ENCODE measurements at places on chromosomes 13 and 19. TPM values are rescaled to one million over a fixed set of nuclear protein-coding genes. Genes with fewer than 3 reads are reported as not detected.
A peak's percentile ranks its signal among the peaks of the same experiment; 100 is the strongest.

DNA sequence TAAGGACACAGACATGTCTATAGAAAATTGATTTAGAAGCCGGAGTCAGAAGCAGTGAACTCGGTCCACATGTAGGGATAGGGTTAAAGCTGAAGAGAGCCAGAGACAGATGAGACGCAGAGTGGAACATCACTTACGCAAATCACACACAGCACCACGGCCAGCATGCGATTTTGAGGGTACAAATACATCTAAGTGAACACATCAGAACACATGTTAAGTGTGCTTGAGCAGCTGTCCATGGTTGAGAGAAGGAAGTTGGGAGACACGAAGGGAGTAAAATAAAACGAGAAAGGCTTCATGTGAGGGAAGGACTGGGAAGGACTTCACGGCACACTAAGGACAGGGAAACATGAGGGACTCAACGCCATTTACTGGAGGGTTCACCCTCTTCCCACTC lies 25.4 kb upstream of the SIGLEC11 start:
- peaks cover 49% of the 10 kb centered on the region for H3K36me3 ChIP-seq
- DNase-seq, result no peak
- peaks cover 12% of the 10 kb centered on the region for H3K4me1 ChIP-seq
- H3K27me3 ChIP-seq, result no peaks in the 10 kb centered on the region
- no peak overlapping the region for H3K4me3 ChIP-seq

DNA sequence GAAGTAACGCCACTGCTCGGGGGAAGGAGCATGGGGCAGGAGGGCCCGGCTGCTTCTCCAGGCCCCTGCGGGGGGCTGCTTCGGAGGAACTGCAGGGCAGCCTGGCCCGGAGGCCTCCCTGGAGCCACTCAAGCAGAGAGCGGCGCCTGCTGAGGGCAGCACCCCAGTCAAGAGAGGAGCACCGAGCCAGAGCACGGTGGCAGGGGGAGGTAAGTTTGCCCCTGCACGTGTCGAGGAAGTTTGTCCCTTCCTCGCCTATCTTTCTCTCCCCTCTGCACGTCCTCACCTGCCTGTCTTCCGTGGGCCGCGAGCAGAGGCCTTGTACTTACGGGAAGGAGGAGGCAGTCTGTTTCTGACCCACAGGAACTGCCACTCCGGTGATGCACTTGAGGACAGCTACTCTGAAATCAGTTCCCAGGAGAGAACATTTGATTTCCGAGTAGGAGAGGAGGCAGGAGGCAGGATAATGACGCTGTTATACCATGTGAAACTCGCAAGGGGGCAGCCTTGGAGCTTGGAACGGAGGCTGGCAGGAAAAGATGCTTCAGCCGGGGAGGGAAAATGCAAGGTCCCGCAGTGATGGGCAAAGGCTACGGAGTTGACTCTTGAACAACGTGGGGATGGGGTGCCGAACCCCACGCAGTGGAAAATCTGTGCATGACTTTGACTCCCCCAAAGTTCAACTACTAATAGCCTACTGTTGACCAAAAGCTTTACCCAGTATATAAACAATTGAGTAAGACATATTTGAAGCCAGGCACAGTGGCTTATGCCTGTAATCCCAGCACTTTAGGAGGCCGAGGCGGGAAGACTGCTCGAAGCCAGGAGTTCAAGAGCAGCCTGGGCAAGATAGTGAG lies 5.0 kb downstream of the FFAR1 start:
- H3K36me3 ChIP-seq, result no peaks in the 10 kb centered on the region
- H3K4me3 ChIP-seq, result no peak overlapping the region
- peak overlapping the region; percentile 71 for H3K27ac ChIP-seq
- no peaks in the 10 kb centered on the region for H3K27me3 ChIP-seq
- H3K4me1 ChIP-seq, result peaks cover 23% of the 10 kb centered on the region

GRCh38 chr13:66995203-66995611 lies 234.9 kb downstream of the PCDH9 start:
- no peaks in the 10 kb centered on the region for H3K27me3 ChIP-seq
- H3K4me3 ChIP-seq, result no peak overlapping the region
- DNase-seq, result no peak
- H3K27ac ChIP-seq, result no peak overlapping the region
- no peaks in the 10 kb centered on the region for H3K36me3 ChIP-seq
- no peaks in the 10 kb centered on the region for H3K4me1 ChIP-seq

- no peak overlapping the region for H3K4me3 ChIP-seq
- H3K27me3 ChIP-seq, result peaks cover 10% of the 10 kb centered on the region
- H3K36me3 ChIP-seq, result no peaks in the 10 kb centered on the region
- no peaks in the 10 kb centered on the region for H3K4me1 ChIP-seq
Measured at GRCh38 chr13:113787694-113788093, 28.7 kb downstream of the TMEM255B start.

GRCh38 chr19:33444562-33445441 lies 71.3 kb downstream of the CEBPG start:
- H3K4me3 ChIP-seq, result no peak overlapping the region
- H3K4me1 ChIP-seq, result no peaks in the 10 kb centered on the region
- H3K27ac ChIP-seq, result no peak overlapping the region
- no peaks in the 10 kb centered on the region for H3K27me3 ChIP-seq

DNA sequence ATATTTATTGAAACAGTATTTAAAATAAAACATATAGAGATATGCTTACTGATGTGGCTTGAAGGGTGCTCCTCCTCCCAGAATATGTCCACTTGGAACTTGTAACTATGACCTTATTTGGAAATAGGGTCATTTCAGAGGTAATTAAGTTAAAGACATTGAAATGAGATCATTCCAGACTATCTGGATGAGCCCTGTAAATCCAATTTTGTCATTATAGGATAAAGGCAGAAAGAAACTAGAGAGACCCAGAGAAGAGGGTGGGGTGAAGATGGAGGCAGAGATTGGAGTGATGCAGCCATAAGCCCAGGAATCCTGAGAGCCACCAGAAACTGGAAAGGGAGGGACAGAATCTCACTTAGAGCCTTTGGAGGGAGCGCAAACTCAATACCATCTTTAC lies 243.2 kb downstream of the OXGR1 start:
- DNase-seq, result no peak
- no peak overlapping the region for H3K27ac ChIP-seq
- no peaks in the 10 kb centered on the region for H3K27me3 ChIP-seq
- no peak overlapping the region for H3K4me3 ChIP-seq
- no peaks in the 10 kb centered on the region for H3K36me3 ChIP-seq

DNA sequence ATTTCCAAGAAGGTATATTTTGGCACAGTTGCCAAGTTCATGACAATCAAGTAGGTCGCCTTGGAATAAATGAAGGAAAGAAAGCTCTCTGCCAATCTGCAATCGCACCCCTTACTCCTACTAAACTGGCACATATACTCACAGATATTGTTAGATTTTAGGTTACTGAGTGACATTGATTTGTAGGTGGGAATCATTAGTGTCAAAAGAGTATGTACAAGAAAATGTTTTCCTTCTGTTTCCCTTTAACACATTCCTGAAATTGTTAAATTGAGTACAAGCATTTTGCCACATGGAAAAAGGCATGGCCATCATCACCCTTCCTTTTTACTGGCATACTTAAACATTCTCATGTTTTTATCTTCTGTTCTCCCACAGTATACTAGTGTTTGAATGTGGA lies 2868.3 kb upstream of the PCDH20 start:
- H3K4me1 ChIP-seq, result no peaks in the 10 kb centered on the region
- no peak overlapping the region for H3K27ac ChIP-seq
- DNase-seq, result no peak
- H3K27me3 ChIP-seq, result no peaks in the 10 kb centered on the region
- H3K36me3 ChIP-seq, result no peaks in the 10 kb centered on the region

GRCh38 chr13:114103801-114104654 lies 28.4 kb downstream of the RASA3 start:
- H3K27ac ChIP-seq, result no peak overlapping the region
- H3K4me3 ChIP-seq, result no peak overlapping the region

- DNase-seq, result no peak
- H3K27ac ChIP-seq, result peak overlapping the region; percentile 99
- H3K4me1 ChIP-seq, result peaks cover 40% of the 10 kb centered on the region
- H3K27me3 ChIP-seq, result peaks cover 2% of the 10 kb centered on the region
- peaks cover 26% of the 10 kb centered on the region for H3K36me3 ChIP-seq
- H3K4me3 ChIP-seq, result peak overlapping the region; percentile 85
Measured at GRCh38 chr19:34172661-34173192, 423 bp downstream of the LSM14A start.

- peaks cover 9% of the 10 kb centered on the region for H3K27me3 ChIP-seq
- peaks cover 3% of the 10 kb centered on the region for H3K4me1 ChIP-seq
Measured at GRCh38 chr19:6876748-6877147, 10.6 kb upstream of the ADGRE1 start.

GRCh38 chr13:51015973-51016372 lies 95.1 kb downstream of the C13orf42 start:
- no peak overlapping the region for H3K4me3 ChIP-seq
- H3K27me3 ChIP-seq, result peaks cover 9% of the 10 kb centered on the region

GRCh38 chr19:55809381-55810058 lies 22.3 kb downstream of the NLRP11 start:
- H3K4me3 ChIP-seq, result no peak overlapping the region
- no peak overlapping the region for H3K27ac ChIP-seq
- no peaks in the 10 kb centered on the region for H3K36me3 ChIP-seq
- H3K27me3 ChIP-seq, result no peaks in the 10 kb centered on the region

DNA sequence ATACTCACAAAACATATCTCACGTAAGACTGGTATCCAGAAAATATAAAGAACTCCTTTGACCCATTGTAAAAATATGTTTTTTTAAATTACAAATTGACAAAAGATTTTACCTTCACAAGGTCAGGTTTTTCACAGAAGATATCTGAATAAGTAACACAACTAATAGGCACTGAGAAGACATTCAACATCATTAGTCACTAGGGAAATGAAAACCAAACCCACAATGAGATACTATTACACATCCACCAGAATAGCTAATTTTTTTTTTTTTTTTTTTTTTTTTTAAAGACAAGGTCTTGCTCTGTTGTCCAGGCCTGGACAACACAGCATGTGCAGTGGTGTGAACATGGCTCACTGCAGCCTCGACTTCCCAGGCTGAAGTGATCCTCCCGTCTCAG lies 157.5 kb downstream of the MIPEP start:
- no peak overlapping the region for H3K27ac ChIP-seq
- peaks cover 1% of the 10 kb centered on the region for H3K4me1 ChIP-seq
- H3K36me3 ChIP-seq, result no peaks in the 10 kb centered on the region
- H3K27me3 ChIP-seq, result no peaks in the 10 kb centered on the region
- no peak overlapping the region for H3K4me3 ChIP-seq
- DNase-seq, result no peak

- H3K4me1 ChIP-seq, result no peaks in the 10 kb centered on the region
- H3K4me3 ChIP-seq, result no peak overlapping the region
- H3K36me3 ChIP-seq, result peaks cover 4% of the 10 kb centered on the region
- no peak for DNase-seq
- H3K27me3 ChIP-seq, result no peaks in the 10 kb centered on the region
Measured at GRCh38 chr19:5025027-5025426, 56.1 kb downstream of the KDM4B start.

DNA sequence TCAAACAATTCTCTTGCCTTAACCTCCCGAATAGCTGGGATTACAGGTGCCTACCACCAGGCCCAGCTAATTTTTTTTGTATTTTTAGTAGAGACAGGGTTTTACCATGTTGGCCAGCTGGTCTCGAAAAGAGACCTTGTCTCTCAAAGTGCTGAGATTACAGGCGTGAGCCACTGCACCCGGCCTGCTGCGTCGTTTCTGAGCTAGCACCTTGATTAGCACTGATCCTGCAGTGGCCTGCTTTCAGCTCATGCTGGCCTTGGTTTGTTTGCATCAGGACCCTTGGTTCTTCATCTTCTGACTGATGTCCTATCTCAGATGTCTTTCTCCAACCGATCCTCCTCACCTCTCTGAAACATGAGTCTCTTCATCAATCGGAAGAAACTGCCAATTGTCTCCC lies 4.9 kb upstream of the TFDP1 start:
- peaks cover 6% of the 10 kb centered on the region for H3K4me1 ChIP-seq
- peaks cover 18% of the 10 kb centered on the region for H3K27me3 ChIP-seq
- peaks cover 3% of the 10 kb centered on the region for H3K36me3 ChIP-seq
- H3K27ac ChIP-seq, result no peak overlapping the region
- DNase-seq, result no peak
- no peak overlapping the region for H3K4me3 ChIP-seq

GRCh38 chr19:53007200-53007599 lies 6.5 kb upstream of the ERVV-1 start:
- H3K4me1 ChIP-seq, result no peaks in the 10 kb centered on the region
- no peaks in the 10 kb centered on the region for H3K36me3 ChIP-seq
- no peaks in the 10 kb centered on the region for H3K27me3 ChIP-seq
- DNase-seq, result no peak
- no peak overlapping the region for H3K4me3 ChIP-seq
- H3K27ac ChIP-seq, result no peak overlapping the region

GRCh38 chr13:94261163-94261562 lies 218.3 kb downstream of the DCT start:
- H3K4me3 ChIP-seq, result no peak overlapping the region
- no peaks in the 10 kb centered on the region for H3K36me3 ChIP-seq

GRCh38 chr13:92806215-92806614 lies 420.4 kb upstream of the GPC6 start:
- H3K4me1 ChIP-seq, result peaks cover 7% of the 10 kb centered on the region
- H3K36me3 ChIP-seq, result no peaks in the 10 kb centered on the region
- H3K4me3 ChIP-seq, result peak overlapping the region; percentile 79
- no peaks in the 10 kb centered on the region for H3K27me3 ChIP-seq

- peak overlapping the region; percentile 73 for H3K27ac ChIP-seq
- H3K4me3 ChIP-seq, result peak overlapping the region; percentile 76
- DNase-seq, result peak; percentile 93
- peaks cover 7% of the 10 kb centered on the region for H3K4me1 ChIP-seq
- H3K36me3 ChIP-seq, result peaks cover 2% of the 10 kb centered on the region
Measured at GRCh38 chr19:17605761-17606589, 50.5 kb downstream of the COLGALT1 start.

- H3K4me1 ChIP-seq, result peaks cover 29% of the 10 kb centered on the region
- H3K4me3 ChIP-seq, result peak within 1 kb of the TSS; percentile 97
- no peaks in the 10 kb centered on the region for H3K27me3 ChIP-seq
- peaks cover 32% of the 10 kb centered on the region for H3K36me3 ChIP-seq
- peak; percentile 99 for DNase-seq
Measured at GRCh38 chr19:52189735-52190486, at the start of gene PPP2R1A. TSS of gene PPP2R1A (plus strand) at chr19:52190052. CDS start at chr19:52190097, 45 bp downstream.

The URAD gene
- total RNA-seq, result not detected

The C19orf38 gene
- 3.6 TPM for total RNA-seq

The GGN gene
- total RNA-seq, result 1.0 TPM

The NALCN gene
- total RNA-seq, result not detected

The IFNL1 gene
- total RNA-seq, result not detected

The C1QTNF9B gene
- total RNA-seq, result not detected

The PLK5 gene
- total RNA-seq, result not detected

The MATK gene
- total RNA-seq, result 32.3 TPM

The CYP4F11 gene
- total RNA-seq, result not detected

The VMAC gene
- total RNA-seq, result 3.2 TPM

The TINCR gene
- total RNA-seq, result 0.33 TPM

All from activated CD4-positive, alpha-beta T cell treated with anti-CD3 and anti-CD28 coated beads, Interleukin-2, amount 10 ng/mL, durations not matched to agents 24 days and 14 days (primary cell).